ENCODE measurements at places on chromosomes 7 and 10.

DNA sequence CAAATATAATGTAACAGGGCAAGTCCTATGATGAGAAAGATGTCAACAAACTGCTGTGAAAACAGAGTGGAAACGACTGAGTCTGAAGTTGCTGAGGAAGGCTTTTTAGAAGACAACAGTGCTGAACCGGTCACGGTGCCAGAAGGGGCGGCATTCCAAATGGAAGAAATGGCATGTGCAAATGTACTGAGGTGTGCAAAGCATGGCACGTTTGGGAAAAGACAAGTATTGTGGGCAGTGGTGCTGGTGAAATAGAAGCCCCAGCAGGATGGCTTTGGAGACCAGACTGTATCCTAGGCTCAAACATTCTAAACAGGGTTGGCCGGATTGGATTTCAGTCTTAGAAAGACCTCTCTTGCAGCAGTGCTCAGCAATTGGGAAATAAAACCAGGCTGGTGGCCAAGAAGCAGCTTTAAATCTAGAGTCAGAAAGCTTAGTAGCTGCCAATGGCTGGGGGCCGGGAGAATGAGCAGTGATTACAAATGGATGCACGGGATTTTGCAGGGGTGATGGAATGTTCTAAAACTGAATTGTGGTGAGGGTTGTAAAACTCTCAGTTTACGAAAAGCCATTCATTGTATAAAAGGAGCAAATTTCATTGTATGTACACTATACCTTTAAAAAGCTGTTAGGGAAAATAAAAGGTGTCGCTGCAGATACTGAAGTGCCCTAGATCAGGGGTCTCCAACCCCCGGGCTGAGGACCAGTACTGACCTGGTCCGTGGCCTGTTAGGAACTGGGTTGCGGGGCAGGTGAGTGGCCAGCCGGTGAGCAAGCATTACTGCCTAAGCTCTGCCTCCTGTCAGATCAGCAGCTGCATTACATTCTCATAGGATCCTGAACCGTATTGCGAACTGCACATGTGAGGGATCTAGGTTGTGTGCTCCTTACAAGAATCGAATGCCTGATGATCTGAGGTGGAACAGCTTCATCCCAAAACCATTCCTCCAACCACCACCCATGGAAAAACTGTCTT lies 141.6 kb downstream of the HIBADH start:
- DNase-seq = no peak

GRCh38 chr10:113015201-113015600 lies 65.2 kb downstream of the TCF7L2 start:
- DNase-seq = no peak

GRCh38 chr7:68440866-68441265 lies 1157.4 kb upstream of the AUTS2 start:
- DNase-seq = no peak

- no peak for DNase-seq
These were observed 430.3 kb downstream of the AUTS2 start for GRCh38 chr7:70028620-70029019.

GRCh38 chr7:85719981-85720953 lies 533.4 kb upstream of the SEMA3D start:
- DNase-seq = no peak

GRCh38 chr7:80775482-80775881 lies 137.0 kb downstream of the CD36 start:
- DNase-seq = no peak

DNA sequence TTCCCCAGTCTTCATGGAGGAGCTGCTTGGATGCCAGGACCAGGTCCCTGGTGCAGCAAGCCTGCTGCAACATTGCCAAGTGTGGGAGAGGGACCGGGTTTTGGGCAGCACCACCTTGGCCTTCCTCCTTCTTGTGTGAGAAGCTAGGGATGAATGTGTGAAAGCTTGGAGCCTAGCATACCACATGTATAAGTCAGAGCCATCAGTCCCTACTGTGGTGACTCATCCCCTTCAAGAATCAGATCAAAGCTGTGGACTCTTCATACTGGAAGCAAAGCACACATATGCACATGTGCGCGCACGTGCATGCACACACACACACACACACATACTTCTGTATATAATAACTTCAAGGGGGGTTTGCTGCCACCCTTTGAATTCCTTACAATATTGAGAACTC lies 527.8 kb downstream of the LRMDA start:
- DNase-seq = no peak

GRCh38 chr10:124394583-124394982 lies 24.1 kb downstream of the OAT start:
- no peak for DNase-seq

DNA sequence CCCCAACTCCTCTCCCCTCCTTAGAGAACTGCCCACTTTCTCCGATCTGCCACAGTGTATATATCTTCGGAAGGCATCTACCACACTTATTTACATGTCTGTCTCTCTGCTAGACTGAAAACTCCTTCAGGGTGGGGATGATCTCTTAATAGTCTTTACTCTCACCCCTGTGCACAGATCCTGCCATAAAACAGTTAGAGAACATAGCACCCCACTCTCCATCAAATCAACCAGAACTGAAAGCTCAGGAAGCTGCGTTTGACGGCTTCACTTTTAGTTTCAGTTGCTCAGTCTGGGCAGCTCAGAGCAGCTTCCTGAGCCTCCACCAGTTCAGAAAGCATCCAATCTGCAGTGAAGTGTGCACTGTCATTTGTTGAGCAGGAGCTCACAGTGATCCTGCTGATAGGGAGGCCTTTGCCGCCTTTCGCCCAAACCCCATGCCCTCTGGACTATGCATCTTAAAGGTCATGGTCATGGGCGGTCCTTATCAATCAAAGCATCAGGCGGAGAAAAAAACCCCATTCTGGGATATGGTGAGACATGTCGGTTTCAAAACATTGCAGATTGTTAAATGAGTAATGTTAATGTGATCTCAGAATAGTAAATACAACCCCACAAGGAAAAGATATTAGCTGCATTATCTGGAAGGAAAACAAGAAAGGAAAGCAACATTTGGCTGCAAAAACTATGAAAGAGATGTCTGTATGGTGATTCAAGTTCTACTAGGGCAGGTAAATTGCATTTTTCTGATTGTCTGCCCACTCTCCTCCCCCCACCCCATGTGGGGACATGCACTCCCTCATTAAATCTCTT lies 167.1 kb upstream of the ADO start:
- DNase-seq = peak; percentile 21

DNA sequence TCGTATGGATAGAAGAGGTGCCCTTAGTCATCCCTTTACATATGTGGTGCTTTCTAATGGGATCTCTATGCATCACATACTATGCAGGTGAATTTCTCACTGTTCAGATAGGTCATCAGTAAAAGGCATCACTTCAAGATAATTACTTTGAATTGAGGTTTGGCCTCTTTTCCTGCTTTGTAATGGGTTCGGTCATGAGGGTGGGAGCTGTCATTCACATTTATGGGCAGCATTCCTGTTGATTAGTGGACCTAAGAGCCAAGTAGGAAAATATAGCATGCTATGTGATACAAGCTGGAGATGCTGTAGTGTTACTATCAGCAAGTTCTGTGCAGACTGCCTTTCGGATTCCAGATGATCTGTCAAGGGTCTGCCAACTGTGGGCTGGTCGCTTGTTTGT lies 156.3 kb downstream of the LCOR start:
- DNase-seq = no peak

DNA sequence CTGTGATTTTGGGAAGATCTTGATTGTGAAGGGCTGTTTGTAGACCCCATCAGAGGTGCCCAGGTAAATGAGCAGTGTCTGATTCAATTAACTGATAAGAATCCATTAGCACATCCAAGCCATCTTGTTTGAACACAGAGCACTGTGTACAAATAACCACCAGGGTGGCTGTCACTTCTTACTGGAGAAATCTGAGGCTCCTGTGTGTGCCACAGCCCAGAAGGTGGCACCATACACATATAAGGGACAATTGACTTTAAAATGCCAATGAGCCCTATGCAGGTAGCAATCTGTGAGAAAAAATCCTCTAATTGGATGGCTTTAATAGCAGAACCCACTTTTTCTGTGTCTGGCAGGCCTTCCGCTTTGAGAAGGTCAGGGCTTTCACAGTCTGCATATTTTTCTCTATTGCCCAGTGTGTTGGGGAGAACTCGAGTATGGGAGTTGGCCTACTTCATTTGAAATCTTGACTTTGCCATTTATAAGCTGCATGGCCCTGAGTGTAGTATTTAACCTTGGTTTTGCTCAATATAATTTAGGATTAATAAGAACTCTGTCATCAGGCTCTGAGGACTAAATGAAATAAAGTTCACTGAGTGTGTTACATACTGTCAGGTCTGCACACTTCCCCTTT lies 517.4 kb downstream of the CCSER2 start:
- no peak for DNase-seq

GRCh38 chr10:62437696-62438095 lies 63.5 kb downstream of the ZNF365 start:
- no peak for DNase-seq

GRCh38 chr10:99809931-99810615 lies 27.6 kb downstream of the ABCC2 start:
- DNase-seq = no peak

- DNase-seq = no peak
These were observed 64.8 kb upstream of the AHR start for GRCh38 chr7:17233603-17234002.

DNA sequence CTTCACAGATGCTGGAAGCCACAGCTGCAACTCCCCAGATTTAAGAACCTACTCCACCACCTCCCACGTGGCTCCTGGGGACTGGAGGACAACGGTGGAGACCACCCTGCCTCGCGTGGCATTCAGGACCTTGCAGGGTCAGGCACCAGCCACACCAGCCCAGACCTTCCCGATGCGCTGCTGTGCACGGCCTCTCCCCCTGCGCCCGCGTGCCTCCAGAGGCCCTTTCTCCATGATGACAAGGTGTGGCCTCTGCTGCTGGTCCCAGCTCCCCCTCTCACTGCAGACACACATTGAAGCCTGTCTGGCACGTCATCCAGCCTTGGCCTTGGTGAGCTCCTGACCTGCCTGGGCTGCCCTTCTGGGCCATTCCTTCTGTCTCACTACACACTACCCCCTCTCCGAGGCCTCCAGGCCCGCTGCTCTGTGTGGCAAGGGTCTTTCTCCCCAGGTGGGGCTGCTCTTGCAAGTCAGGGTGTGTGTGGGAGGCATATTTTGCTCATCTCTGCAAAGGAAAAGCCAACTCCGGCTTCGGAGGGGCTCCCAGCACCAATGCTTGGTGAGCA lies 254.8 kb downstream of the MAD1L1 start:
- no peak for DNase-seq

GRCh38 chr10:3877211-3878000 lies 92.4 kb upstream of the KLF6 start:
- no peak for DNase-seq

DNA sequence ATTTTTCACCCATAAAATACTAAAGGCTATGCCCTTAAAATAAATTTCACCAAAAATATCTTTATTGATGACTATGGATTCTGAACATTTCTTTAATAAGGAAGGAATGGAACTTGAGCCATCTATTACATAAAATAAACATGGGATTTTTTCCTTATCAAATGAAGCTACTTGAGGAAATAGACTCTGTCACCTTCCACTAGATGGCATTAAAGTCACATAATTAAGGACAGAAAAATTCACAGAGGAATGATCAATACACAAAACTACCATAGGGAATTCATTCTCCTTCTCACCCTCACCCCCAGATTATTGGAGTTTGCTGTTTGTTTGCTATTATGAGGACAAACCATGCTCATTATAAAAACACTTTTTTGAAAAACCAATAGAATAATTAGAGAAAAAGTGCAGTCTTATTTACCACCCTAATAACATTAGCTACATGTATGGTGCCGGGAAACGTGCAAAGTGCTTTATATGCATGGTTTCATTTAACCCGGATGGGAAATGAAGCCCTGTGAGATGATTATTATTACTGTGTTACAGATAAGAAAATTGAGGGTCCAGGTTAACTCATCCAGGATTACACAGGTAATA lies 21.1 kb upstream of the FOXI2 start:
- no peak for DNase-seq

DNA sequence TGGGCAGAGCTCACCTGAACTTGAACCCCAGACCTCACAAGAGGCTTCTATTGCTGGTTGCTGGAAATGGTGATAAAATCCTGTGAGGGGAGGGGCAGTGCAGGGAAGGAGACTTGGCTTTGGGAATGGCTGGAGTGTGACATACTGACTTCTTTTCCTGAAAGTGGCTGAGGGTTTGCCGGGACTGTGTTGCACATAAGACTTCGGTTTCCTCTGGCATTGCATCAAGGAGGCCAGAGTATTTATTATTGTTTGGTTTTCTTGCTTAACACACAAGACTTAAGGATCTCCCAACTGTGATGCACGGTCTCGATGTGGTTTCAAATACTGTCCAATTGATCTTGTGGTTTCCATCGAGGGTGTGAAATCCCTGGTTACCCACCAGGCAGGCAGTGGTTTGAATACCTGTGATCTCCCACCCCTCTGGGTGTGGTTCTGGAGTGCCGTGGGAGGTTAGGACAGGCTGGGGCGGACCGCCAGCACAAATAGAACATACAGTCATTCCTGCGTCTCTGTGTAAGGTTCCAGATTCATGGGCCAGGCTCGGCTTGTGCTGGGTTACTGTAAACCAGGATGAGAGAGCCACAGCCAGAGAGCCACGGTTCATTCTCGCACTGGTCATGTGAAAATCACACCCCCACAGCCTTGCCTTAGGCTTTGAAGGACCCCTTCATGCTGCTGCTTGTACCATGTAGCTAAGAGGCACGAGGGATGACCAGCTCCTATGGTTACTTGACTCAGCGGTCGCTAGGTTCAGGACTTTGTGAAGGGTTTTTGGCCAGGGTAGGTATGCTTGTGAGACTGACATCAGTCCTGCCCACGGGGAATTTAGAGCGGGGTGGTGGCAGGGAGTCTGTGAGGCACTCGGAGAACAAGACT lies 39.2 kb downstream of the WBP1L start:
- no peak for DNase-seq

GRCh38 chr7:34787586-34787985 lies 129.6 kb downstream of the NPSR1 start:
- no peak for DNase-seq

- DNase-seq = no peak
These were observed 35.4 kb downstream of the NACAD start for GRCh38 chr7:45053401-45053800.

DNA sequence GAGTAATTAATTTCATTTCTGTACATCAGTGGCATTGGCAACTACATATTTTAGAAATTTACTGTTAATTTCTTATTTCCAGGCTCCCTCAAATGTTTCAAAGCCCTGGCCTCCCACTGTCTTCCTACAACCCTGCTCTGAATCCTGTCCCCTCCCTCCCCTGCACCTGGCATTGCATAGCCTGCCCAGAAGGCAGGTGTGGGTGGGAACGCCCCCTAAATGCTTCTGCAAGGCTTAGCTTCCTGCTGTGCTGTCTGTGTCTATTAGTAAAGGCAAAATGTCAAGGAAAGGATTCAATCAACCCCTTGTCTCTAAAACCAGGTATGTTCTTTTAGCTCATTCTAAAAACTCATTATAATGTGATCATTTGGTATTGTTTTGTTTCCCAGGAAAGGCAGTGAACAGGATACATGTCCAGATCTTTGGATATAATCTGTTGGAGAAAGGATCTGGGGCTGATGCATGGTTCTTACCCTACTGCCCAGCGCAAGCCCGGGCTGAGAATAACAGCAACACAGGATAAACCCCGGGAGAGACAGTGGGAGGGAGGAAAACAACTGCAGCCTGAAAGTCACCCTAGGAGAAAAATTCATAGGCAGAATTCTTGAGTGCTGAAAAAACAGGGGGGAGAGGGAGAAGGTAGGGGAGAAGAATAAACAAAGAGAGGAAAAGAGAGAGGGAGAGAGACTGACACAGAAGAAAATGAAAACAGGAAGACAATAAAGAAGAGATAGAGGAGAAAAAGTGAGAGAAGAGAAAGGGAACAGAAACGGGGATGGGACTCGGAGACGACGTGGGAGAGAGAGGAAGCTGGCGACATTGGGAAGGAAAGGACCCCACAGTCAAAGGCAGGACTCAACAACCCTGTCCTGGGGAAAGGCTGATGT lies 589 bp downstream of the ZNF488 start:
- DNase-seq = no peak

- no peak for DNase-seq
These were observed 294.4 kb upstream of the MKI67 start for GRCh38 chr10:128420623-128421022.
